GM12891 (cell line): ENCODE measurements at places on chromosomes 11 and 22.

DNA sequence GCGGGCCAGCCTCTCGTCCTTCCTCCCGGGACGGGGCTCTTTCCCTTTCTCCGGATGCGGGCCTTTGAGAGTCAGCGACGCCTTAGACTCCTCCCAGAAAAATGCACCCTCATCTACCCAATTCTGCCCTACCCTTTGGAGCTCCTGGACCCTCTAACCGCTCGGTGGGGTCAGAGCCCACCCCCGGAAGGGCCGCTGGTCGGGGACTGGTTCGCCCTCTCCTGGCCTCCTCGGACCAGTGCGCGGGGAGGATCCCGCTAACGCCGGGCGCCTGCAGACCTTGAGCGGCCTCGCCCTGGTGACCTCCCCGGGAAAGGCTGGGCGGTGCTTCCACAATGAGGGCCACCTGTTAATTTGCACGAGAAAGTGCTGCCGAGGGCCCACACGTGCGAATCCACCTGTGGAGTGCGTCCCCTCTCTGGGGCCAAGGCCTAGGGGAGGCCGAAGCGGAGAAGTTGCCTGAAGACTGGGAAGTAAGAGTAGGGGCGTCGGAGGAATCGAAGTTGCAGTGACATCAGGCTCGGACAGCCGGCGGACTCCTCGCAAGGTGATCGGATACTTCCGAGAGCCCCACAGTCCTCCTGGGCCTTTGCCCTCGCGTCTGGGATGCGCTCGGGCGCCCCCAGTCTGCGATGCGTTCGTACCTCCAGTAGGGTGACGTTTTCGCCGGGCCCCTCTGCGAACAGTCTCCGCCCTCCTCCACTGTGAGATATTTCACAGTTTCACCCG lies 61.5 kb downstream of the ENDOD1 start:
- DNase-seq = peak; percentile 76

- DNase-seq = no peak
These were observed 58.8 kb downstream of the SPECC1L start for GRCh38 chr22:24329453-24329852.

- no peak for DNase-seq
These were observed 13.7 kb downstream of the TMEM216 start for GRCh38 chr11:61406067-61406466.

DNA sequence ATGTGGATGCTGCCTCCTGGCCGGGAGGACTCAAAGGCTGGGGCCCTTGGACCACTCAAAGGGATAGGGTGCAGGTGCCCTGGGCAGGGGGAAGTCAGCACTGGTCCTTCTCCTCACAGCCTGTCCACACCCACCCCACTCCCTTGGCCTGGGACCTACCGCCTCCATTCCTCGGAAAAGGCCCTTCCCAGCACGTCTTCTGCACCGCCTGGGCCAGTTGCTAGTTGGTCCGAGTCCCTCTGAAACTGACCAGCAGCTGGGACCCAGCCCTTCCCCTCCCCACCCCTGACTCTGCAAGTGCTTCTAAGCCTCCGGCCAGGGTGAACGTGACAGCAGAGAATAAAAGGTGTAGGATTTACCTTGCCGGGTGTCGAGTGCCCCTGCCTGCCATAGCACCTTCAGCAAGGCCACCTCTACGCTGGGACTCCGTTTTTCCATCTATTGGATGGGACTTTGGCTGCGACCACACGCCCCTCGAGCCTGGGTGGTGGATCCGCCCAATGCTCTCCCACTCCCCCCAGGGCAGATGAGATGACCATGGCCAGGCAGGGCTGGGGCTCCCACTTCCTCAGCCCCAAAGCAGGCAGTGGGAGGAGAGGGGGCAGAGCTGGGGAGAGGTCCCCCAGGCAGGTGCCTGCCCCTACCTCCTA lies 37.3 kb downstream of the OSBPL5 start:
- no peak for DNase-seq

DNA sequence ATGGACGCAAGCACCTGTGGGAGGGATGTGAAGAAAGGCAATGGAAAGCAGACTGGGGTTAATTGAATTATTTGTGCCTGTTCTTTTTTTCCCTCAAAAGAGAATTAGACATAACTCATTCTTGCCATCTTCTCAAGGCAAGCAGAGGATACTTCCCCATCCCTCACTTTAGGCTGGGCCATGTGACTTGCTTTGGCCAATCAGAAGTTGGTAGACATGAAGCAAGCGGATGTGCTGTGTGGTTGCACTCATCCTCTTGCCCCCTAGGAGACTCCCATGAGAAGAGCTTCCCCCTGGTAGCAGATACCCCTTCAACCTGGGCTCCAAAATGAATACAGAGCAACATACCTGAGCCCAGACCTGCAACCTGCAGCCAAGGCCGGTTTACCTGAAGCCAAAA lies 124.4 kb upstream of the ZC3H12C start:
- no peak for DNase-seq

- DNase-seq = no peak
These were observed 53.9 kb downstream of the SMIM38 start for GRCh38 chr11:69209421-69210309.

- no peak for DNase-seq
These were observed 7.3 kb upstream of the SCGB1A1 start for GRCh38 chr11:62411524-62411923.
